ENCODE measurements at places on chromosomes 6 and 20.

DNA sequence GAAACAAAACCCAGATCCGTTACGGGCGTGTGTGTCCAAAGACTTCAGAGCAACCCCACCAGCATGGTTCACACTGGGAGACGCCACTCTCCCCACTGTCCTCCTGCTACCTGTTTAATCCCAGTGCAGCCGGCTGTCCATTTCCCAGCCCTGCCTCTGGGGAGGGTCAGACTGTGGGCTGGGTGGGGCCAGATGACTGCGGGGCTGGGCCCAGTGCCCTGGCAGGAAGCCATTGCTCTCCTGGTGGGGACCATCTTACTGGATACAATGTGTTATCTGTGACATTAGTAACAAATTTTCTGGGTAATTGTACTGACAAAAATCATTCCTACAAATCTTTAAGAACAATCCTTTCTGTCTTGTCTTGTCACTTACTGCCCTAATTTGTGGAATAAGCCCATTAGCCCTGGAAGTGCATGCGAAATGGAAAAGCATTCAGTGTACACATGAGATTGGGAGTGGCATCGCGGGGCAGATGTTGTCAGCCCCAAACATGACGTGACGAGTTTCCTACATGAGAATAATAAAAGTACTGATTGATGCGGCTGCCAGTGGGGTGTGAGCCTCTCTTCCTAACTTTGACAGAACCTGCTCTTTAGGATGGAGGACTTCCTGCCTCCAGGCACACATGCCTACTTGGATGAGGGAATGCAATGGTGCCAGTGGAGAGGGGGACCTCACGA is 37.9 kb upstream of the PCMTD2 start:
- DNase-seq = no peak

DNA sequence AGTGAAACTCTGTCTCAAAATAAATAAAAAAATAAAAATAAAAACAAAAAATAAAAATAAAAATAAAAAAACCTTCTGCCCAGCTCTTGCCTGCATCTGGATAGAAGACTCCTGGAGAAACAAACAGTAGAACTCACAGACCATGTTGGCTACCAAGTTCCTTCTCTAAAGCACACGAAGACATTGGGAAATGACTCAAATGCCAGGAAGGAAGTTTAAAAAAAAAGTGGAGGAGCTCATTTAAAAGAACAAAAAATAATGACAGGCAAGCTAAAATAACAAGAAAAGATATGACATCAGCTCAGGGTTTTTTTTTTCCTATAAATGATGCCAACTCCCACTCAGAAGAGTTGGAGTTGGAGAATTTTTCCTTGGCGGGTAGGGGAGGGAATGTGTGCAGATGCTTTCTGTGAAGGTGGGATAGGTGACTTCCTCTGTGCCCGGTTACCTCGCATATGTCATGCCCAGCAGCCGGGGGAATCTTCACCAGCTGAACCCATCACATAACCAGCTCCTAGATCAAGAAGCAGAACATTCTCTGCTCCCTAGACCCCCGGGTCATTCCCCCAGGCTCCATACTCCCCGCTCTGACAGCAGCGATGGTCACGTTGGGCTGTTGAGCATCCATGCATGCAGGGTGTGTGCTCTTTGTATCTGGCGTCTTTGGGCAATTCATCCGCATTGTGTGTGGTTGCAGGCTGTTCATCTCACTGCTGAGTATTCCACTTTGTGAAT is 17.3 kb upstream of the CD93 start:
- DNase-seq = no peak

DNA sequence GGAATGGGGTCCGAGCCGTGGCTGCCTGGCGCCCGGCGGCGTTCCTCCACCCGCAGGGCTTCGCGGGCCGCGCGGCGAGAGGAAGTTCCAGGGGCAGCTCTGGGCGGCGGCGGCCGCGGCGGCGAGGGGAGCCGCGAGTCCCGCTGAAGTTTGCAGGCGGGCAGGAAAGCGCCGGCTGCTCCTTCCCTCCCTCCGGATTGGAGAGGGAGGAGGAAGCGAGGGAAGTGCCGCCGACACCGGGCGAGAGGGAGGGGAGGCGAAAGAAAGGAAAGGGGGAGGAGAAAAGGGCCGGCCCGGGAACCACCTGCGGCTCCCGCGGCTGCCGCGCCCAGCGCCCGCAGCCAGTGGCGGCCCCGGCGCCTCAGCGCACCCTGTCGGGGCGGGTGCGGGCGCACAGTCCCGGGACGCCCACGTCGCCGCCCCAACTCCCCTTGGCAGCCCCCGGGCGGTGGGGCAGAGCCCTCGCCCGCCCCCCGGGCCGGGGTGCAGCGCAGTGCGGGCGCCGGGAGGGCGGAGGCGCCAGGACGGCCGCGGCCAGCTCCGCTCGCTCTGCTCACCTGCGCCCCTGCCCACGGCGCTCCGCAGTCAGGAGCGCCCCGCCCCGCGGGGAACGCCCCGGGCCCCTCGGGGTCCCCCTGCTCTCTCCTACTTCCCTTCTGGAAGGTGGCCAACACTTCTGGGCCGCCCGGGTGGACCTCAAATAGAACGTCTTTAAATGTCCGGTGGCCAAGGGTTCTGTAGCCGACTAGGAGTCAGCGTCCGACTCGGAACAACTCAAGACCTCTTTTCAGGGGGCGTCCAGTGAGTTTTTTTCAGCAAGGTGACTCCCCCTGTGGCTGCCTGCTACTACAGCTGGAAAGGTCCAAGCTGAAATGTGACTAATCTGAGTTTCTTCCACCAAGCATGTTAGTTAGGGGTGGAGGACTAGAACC is 80.3 kb upstream of the CCDC28A start:
- no peak for DNase-seq

DNA sequence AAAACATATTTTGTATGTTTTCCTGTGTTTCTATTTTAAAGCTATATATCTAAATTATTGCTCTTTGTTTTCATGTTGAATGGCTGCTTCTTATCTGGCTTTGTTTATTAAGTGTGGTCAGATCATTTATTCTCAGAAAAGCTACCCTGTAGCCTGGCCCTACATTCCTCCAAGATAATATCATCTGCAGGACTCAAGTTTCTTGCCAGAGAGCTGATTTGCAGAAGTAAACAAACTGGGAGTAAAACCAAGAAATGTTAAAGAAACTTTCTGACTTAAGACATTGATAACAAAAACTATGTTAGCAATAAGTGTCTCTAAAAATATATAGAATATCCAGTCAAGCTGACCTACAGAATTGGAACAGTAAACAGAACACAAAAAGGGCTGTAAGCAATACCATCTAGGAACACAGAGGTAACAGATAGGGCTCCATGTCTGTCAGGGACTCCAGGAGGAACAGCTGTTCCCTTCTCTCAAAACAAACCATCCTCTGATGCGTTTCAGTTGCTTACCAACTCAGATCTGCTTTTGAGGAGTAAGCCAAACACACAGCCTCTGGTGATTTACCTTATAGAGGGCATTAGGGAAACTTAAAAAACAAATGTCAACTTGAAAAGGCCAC is 17.5 kb upstream of the CEP85L start:
- no peak for DNase-seq

- DNase-seq = no peak
These were observed 200.5 kb downstream of the SMOC2 start for GRCh38 chr6:168641446-168641845.

- DNase-seq = no peak
These were observed 25.8 kb downstream of the MAP7 start for GRCh38 chr6:136524339-136524935.

DNA sequence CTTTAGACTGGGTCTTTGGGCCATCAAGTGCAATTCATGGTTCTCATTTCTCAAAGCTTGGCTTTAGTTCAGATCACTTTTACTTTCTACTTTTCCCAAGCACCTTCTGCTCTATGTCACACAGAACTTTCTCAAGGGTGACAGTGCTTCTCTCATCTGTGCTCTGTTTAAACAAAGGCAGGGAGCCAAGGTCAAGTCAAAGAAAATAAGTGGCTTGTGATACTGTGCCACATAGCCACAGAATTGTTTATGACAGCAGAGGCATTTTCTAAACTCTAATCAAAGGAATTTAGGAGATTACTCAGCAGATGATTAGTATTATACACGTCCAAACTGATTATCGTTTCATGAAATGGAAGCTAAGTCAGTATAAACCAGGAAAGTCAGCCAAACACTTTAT is 348.0 kb downstream of the HDGFL1 start:
- no peak for DNase-seq

DNA sequence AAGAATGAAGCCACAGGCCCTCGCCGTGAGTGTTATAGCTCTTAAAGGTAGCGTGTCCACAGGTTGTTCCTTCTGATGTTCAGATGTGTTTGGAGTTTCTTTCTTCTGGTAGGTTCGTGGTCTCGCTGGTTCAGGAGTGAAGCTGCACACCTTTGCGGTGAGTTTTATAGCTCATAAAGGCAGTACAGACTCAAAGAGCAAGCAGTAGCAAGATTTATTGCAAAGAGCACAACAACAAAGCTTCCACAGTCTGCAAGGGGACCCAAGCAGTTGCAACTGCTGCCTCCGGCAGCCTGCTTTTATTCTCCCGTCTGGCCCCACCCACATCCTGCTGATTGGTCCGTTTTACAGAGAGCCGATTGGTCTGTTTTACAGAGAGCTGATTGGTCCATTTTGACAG is 5.2 kb downstream of the HIVEP1 start:
- DNase-seq = no peak

- no peak for DNase-seq
These were observed 29.4 kb downstream of the PHIP start for GRCh38 chr6:79048611-79049010.

- peak; percentile 96 for DNase-seq
These were observed 68.5 kb downstream of the MRPL14 start for GRCh38 chr6:44058617-44059358.

DNA sequence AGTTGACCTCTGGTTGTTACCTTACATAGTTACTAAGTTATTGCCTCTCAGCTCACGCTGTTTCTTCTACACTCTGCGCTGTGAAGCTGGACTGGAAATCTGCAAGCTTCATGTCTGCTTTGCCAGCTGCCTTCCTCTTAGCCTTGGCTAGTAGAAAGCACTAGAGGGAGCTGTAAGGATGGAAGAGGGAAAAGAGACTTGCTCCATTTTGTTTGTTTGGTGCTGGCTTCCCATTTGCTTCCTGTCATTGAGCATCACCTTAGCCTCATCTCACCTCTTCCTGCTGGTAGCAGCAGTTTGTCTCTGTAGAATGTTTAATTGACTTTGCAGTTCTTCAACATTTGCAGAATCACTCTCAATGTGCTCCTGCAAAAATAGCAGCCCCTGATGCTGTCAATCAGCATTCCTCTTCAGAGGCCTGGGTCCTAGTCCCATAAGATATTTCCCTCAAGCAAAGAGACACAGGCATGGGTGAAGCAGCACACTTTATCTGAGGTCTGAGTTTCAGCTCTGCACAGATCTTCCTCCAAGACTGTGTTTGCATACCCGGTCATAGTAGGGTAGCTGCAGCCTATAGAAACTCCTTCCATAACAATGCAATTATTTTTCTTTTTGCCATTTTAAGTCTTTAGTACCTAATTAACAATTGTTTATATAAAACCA is 302.2 kb upstream of the EPHA7 start:
- DNase-seq = peak; percentile 4

DNA sequence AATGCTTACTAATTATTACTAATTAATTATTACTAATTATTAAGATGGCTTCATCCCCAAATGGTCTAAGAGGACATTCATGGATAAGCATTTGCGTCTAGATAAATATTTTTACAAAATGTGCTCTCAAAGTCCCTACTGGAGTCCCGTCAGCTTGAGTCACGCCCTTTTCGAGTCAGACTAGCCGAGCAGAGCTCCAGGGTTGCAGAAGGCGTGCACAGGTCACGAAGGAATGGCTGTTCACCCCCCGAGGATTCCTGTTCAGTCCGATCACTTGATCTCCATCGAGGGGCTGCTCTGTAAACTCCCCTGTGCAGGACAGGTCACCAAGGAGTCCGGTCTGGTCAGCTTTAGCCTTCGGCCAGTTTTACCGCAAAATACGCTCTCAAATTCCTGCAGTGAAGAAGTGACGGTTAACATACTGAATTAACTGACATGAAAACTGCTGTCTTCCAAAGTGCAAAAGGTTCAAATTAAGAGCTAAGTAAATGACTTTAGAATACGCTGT is 19.9 kb downstream of the TCFL5 start:
- DNase-seq = no peak

- DNase-seq = no peak
These were observed 497.1 kb upstream of the ARID1B start for GRCh38 chr6:156280065-156280464.

DNA sequence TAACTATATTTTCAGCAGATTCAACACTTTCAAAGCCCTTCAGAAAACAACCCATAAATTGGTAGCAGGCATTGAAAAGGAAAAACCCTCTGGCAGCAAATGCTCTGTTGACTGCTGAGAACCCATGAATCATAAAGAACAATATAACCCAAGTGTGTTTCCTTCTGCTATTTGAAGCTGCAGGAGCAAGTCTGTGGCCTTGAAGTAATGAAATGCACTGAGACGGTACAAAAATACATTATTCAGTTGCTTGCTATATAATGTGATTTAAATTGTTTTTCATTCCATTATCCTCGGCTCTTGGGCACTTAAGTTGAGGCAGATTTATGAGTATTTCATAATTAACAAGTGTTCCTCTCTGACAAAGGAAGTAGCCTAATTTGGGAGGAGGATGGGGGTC is 40.6 kb upstream of the SAMD5 start:
- no peak for DNase-seq

DNA sequence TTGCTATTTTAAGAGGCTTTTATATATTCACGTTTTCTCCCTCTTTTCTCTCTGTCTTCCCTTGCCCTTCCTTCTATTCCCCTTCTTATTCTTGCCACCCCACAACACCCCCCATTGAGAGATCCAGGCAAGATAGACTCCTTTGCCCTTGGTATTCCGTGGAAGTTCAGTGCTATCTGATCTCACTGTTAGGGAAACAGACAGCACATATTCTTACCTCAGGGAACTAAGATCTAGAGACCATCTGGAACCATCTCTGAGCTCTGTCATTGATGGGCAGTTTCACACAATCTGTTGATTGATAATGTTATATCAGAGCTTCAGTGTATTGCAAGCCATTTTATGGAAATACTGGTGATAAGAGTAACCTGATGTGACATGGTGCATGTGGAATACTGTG is 228.8 kb downstream of the ARID1B start:
- DNase-seq = no peak

GRCh38 chr6:105606831-105607463 is 204.1 kb upstream of the PREP start:
- DNase-seq = no peak

DNA sequence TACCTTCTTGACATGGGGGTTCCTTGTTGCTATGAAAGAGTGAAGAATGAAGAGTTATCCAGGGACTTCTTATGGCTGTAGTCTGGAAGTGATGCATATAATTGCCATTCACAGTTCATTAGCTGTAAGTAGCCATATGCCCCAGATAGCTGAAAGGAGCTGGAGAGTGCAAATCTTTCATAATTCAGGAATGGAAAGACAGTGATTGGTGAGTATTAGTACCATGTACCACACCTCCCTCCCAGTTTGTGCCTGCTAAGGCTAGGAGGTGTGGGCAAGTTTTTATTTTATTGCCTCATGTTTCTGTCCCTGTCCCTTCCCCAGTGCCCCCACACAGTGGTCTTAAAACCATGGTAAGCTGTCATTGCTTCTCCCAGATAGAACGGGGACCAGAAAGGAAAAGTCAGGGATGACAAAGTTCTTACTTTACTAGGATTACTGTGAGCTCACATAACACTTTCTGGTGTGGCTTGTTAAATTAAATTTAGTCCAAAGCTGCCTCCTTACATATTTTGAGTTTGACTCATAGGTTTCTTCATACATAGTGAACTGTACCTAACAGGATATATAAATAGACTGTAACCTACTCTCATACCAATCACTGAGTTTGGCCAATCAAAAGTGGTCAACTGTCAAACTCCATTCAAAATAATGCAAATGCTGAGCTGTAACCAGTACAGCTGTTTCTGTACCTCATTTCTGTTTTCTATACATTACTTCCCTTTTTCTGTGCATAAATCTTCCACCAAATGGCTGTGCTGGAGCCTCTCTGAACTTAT is 119.4 kb downstream of the RFPL4B start:
- DNase-seq = peak; percentile 73
